Naive B cell (primary cell): ENCODE measurements at places on chromosomes 13 and 19. TPM values are rescaled to one million over a fixed set of nuclear protein-coding genes. Genes with fewer than 3 reads are reported as not detected.

The CPB2 gene
- polyA plus RNA-seq, result 0.20 TPM

The MEGF8 gene
- polyA plus RNA-seq, result 0.45 TPM

The UFM1 gene
- polyA plus RNA-seq, result 65.2 TPM

The EBI3 gene
- polyA plus RNA-seq, result 3.7 TPM
